ENCODE measurements at places on chromosomes 1 and 21.

DNA sequence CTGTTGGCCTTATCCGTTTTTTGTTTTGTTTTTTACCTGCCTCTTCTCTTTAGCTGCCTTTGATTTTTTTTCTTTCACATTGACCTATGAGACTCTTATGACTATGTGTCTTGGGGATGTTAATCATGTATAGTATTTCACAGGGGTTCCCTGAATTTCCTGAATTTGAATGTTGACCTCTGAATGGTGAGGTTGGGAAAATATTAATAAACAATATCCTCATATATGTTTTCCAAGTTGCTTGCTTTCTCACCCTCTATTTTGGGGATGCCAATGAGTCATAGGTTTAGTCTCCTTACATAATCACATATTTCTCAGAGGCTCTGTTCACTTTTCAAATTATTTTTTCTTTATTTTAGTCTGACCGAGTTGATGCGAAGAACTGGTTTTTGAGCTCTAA lies 29.6 kb downstream of the GBP5 start:
- no peak for DNase-seq

DNA sequence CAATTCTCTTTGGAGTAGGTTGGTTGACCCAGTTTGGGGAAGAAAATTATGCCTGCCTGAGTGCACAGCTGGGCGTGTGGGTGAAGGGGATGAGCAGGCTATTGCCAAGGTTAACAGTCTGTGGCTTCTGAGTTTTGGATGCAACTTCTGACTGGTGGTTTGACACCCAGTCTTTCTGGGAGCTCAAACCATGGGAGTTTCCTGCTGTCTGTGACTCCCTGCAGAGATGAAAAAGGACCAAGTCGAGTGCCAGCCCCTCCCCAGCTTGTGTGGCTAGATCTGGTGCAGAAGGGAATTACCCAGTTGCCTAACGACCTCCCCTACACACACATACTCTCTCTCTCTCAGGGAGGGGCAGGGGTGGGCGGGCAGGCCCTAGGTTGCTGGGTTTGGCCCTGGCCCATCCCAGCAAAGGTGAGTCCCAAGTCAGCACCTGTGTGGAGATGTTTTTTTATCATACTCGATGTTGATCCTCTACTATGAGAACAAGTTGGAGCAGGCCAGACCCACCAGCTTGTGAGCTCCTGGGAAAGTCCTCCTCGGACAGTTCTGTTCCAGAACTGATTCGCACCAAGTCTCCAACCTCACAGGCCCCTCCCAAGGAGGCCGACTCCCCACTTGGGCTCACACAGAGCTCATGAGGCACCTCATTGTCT lies 28.2 kb downstream of the PKP1 start:
- DNase-seq, result no peak

GRCh38 chr1:214439352-214440119 lies 111.9 kb downstream of the PTPN14 start:
- peak; percentile 70 for DNase-seq

- no peak for DNase-seq
These were observed 261 bp upstream of the DPM3 start for GRCh38 chr1:155140630-155140953.

DNA sequence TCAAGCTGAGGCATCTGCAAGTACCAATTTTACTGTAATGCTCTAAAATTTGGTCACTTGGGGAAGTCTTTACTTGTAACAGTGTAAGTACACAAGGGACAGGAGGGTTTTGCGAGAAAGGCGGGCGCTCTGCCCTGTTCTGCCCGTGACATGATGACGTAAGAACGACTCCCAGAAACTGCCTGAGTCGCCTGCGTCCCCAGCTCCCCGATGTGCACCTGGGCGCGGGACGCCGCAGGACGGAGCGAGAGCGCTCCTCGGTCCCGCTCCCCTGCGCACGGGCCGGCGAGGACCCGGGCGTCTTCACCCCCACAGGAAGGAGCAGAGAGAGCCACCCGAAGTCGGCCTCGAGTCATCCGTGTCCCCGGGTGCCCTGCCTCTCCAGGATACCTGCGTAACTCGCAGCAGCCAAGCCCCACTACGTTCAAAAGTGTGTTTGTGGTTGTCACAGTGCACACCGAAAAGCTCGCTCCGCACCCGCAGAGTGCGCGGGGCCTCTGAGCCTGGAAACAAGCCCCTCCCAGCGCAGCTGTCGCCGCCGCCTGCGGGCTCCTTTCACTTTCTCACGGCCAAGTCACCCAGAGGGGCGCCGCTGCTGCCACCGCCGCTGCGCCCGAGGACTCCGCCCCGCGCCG lies 3.3 kb upstream of the ZBTB18 start:
- DNase-seq, result peak; percentile 79

- DNase-seq, result peak; percentile 94
These were observed 570 bp upstream of the NEK7 start for GRCh38 chr1:198156111-198156744.

DNA sequence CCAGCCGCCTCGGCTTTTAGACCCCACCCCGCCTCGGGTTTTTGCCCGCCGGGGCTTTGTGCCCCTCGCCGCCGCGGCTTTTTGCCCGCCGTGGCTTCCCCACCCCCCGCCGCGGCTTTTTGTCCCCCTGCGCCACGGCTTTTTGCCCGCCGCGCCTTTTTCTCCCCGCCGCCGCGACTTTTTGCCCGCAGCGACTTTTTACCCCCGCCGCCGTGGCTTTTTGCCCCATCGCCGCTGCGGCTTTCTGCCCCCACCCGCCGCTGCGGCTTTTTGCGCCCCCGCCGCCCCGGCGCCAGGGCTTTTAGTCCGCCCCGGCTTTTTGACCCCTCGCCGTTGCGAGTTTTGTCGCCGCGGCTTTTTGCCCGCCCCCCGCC lies 474.4 kb downstream of the FAM72C start:
- no peak for DNase-seq

- peak; percentile 68 for DNase-seq
These were observed 11.2 kb upstream of the HJV start for GRCh38 chr1:146032631-146033219.

DNA sequence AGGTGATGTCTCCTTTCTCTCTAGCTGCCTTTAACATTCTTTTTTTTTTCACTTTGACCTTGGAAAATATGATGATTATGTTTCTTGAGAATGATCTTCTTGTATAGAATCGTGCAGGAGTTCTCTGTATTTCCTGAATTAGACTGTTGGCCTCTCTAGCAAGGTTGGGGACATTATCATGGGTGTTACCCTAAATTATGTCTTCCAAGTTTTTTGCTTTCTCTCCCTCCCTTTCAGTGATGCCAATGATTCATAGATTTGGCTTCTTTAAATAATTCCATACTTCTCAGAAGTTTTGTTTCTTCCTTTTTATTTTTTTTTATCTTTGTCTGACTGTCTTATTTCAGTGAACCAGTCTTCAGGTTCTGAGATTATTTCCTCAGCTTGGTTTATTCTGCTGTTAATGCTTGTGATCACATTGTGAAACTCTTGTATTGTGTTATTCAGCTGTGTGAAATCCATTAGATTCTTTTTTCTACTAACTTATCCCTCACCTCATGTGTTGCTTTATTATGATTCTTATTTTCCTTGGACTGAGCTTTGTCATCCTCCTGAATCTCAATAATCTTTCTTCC lies 268.4 kb upstream of the NRIP1 start:
- no peak for DNase-seq

GRCh38 chr1:208047975-208048374 lies 137.1 kb upstream of the CD34 start:
- no peak for DNase-seq

GRCh38 chr1:45644661-45645060 lies 20.8 kb upstream of the CCDC17 start:
- DNase-seq, result no peak

DNA sequence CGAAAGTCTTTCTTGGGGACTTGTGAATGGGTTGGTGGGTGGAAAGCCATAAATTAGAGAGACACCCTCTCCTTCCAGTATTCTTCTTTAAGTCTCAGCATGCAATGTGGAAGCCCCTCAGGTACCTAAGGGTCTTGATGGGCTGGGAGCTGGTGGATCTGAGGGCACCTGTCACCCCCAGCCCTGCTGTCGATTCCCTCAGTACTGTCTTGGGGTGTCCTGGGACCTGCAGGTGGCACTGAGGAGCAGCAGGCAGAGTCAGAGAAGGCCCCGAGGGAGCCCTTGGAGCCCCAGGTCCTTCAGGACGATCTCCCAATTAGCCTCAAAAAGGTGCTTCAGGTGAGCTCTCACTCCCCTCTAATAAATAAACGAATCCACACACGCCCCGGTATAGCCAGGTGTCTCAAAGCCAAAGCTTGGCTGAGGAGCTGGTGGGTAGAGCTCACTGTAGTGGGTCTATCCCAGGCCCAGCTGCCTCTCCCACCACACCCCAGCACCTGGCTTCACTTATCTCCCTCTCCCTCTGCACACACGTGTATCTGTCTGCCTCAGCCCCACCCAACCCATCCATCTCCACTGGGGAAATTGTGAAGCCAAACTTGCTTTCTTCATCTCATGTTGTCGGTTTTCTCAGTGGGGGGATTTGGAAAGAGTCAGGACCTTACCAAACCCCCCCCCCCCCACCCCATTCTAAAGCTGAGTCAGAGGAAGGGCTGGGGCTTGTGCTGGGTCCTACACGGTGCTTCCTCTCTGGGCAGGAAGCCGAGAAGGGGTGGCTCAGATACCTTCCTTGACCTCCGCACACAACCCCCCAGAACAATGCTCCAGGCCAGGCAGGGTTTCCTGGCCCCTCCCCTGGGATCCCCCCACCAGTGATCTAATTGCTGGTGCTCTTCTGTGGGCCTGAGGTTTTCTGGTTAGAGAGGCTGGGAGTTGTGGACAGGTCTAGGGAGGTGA lies 1.6 kb downstream of the ADAM15 start:
- DNase-seq, result peak; percentile 72

DNA sequence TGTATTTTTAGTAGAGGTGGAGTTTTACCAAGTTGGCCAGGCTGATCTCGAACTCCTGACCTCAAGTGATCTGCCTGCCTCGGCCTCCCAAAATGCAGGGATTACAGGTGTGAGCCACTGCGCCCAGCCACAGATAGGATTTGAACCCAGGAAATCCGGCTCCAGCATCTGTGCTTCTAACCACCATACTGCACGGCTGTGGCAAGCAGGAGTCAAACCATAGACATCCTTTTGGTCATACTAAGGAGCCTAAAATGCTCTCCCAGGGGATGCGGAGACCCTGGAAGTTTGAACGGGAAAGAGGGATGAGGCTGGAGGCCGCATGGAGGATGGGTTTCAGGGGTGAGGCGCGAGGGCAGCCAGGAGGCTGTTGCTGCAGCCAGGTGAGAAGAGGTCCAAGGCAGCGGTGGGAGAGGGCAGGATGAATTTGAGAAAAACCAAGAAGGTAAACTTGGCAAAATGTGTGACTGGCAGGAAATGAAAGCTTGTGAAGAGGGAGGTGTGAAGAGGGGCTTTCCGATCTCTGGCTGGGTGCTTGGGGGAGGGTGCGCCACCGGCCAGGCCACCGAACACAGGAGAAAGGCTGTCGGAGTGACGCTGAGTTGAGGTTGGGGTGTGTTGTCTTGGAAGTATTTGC lies 24.0 kb upstream of the CDK18 start:
- no peak for DNase-seq

DNA sequence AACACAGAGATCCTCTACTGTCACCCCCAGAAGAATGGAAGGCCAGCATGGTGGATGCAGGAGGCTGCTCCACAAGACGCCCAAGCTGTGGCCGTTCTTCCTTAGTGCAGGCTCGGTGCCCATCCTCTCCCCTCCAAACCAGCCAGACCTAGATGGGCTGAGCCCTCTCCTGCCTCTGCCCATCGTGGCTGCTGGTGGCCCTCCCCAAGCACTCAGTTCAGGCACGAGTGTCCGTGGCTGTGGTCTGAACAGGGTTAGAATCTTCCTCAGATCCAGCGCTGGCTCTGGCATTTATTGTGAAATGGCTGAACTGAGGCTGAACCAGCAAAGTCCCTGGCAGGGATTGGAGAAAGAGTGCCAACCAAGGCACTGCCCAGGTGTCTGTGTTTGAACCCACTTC lies 59.5 kb downstream of the TRIM11 start:
- DNase-seq, result no peak

DNA sequence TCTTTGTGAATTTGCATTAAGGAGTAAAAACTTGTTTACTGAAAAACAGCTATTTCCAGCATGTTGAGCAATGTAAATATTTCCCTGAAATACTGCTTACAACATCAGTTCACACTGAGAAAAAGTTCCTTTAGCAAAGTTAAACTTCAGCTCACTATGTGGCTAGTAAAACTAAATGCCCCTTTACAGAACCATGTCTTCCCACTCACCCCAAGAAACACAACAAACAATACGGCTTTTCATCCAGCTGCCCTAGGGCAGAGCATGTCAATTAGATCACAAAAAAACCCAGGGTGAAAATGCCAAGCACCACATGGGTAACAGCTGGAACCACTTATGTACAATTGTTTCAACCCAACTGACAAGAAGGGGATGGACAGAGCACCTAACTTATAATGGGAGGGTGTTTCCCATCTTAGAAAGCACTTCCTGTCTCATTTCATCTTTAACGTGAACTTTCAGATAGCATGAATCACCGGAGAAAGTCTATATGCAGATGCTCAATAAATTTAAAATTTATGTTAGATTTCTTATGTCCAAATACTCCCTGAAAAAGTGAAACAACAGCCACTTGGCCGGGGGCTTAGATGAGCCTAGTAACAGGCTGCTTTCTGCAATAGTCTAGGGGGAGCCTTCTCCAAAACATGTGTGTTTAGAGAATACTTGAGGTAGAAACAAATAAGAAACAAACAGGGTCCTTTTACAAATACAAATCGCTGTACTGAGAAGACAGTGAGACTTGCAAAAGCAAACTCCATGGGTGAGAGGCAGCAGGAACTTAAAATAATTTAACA lies 6.6 kb downstream of the NID1 start:
- DNase-seq, result no peak

DNA sequence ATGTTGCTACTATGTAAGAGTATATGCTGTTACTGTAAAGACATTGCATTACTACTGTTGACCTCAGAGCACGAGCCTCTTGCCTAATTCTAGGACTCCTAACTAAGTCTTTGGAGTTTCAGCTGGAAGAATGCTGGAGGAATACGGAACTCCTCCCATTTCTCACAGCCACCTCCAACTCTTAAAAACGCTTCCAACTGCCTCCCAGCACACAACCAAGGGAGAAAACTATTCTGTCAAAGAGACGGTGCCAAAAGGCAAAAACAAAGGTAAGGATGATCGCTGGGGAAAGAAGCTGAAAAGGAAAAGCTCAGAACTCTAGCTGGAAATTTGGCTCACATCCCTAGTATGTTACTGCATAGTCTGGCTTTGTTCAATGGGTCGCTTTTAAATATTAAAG lies at the start of gene FMO2:
Gene FMO2, plus strand, starts transcription at position 210 of the 400 bp plus-strand sequence. CDS start 414 bp downstream, outside the sequence.
- no peak for DNase-seq

- no peak for DNase-seq
These were observed 9.6 kb downstream of the CLEC20A start for GRCh38 chr1:178487070-178487615.

- peak; percentile 67 for DNase-seq
These were observed 30.8 kb downstream of the TRIM67 start for GRCh38 chr1:231192620-231193163.

- DNase-seq, result no peak
These were observed 116.9 kb downstream of the NOS1AP start for GRCh38 chr1:162186406-162186805.

- DNase-seq, result no peak
These were observed 6.0 kb upstream of the EEIG2 start for GRCh38 chr1:108553905-108554304.

All from HT-29 (cell line).